ENCODE measurements at places on chromosomes 3 and 15.

DNA sequence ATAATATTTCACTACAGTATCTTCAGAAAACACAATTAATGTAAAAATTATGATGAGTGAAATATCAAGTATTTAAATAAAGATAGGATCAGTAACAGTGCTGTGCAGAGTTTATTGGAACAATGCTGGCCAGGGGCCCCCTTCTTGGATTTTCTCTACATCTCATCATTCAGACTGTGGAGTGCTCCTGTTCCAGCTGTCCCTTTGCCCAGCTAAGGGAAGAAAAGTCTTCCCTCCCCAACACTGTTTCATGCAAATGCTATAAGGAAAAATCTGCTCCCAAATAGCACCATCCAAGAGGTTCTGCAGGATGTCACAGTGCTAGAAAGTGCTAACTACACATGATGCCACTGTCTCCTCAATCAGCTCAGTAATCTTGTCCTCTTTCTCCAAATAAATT lies 64.5 kb downstream of the RPL39L start:
- no peak for DNase-seq

GRCh38 chr3:160157321-160157720 lies 67.9 kb upstream of the C3orf80 start:
- DNase-seq = no peak

- no peak for DNase-seq
Observed at GRCh38 chr3:127480196-127480954, 110.2 kb downstream of the TPRA1 start.

DNA sequence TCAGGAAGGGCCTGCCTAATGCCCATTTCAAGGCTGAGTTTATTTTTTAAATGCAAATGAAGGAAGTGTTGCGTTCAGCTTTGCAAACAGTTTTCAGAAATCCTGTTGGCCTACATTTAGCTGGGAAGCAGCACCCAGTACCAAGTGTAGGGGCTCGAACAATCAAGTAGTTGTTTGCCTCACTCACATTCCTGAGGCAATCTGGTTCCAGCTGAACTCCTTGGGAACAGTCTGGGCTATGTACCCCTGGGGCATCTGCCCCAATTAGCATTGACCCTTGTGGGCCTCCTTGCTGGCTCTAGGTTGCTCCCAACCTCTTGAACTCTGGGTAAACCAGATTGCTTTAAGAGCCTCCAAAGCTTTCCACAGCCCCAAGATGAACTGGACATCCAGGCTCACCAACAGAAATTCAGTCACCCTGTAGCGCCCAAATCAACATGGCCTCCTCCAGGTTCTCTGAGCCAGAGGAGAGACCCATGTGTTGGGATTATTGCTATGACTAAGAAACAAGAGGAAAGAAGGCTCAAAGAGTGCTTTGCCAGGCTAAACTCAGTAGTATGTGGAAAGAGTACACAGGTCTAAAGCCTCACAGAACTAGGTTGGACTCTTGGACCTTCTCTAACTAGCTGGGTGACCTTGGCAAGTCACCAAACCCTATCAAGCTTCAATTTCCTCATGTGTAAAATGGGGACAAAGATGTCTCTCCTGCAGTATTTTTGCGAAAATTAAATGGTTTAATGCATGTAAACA lies 532.7 kb downstream of the SOX2 start:
- peak; percentile 60 for DNase-seq

DNA sequence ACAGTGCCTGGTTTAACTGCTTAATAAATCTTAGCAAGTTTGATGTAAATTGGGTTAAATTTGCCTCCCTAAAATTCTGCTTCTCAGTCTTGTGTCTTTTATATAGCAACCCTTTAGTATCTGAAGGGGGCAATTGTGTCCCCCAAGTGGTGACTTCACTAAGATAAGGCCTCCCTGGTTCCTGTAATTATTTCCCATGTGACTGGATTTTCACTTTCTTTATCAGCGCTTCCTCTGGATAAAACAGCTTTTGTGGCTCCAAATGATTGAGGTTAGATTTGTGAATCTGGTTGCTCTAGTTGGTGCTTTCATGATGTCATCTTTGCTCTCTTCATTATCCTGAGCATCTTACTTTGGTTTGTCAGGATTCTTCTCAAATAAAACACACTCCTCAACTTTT lies 334.3 kb upstream of the CTDSPL start:
- peak; percentile 8 for DNase-seq
